HCEC 1CT (cell line): ENCODE measurements at places on chromosomes 4 and X.
A peak's percentile ranks its signal among the peaks of the same experiment; 100 is the strongest.

DNA sequence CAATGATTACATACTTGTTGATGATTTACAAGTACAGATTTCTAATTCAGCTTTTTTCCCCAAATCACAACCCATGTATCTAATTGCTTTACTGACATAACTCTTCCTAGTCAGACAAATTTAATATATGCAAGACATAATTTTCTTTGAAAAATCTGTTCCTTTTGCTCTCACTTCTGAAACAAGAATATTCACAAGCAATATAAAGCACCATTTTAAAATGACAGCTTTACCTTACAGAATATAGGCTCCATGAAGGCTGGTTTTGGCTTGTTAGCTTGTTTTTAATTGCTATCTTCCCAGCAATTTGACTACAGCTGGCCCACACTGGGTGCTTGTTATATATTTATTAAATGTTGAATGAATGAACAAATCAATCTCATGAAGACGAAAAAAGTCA, 24.5 kb downstream of the GPM6A start:
- no peak for DNase-seq

GRCh38 chrX:13345037-13345436, 25.2 kb upstream of the ATXN3L start:
- no peak for DNase-seq

DNA sequence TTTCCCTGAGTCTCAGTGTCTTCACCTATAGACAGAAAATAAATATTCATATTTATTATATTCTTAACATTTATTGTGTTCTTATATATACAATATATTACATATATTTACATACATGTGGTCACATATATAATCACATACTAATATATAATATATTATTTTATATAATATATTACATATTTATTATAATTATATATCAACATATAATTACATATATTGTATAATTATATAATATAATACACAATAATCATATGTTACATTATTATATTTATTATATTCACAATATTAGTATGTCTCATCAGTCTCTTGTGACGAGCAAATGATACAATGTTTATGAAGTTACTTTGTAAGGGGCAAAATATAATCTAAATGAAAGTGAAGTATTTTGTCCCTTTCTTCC, 87.7 kb downstream of the KDR start:
- no peak for DNase-seq

DNA sequence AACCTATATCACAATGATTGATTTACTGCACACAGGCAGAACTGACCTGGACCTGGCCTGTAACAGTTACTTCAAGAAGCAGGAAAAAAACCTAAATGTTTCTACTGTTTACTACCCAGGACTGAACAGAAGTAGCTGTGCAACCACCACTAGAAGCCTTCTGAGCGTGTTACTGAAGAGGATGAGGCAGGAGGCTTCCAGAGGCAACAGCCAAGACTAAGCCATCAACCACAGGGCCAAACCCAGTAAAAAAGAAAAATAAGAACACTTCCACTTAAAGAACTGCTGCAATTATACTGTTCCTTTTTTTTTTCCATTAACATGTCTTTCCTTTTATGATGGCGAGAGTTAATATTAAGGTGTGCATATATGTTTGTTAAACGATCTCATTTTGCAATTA, 29.4 kb upstream of the TTC29 start:
- DNase-seq: no peak

DNA sequence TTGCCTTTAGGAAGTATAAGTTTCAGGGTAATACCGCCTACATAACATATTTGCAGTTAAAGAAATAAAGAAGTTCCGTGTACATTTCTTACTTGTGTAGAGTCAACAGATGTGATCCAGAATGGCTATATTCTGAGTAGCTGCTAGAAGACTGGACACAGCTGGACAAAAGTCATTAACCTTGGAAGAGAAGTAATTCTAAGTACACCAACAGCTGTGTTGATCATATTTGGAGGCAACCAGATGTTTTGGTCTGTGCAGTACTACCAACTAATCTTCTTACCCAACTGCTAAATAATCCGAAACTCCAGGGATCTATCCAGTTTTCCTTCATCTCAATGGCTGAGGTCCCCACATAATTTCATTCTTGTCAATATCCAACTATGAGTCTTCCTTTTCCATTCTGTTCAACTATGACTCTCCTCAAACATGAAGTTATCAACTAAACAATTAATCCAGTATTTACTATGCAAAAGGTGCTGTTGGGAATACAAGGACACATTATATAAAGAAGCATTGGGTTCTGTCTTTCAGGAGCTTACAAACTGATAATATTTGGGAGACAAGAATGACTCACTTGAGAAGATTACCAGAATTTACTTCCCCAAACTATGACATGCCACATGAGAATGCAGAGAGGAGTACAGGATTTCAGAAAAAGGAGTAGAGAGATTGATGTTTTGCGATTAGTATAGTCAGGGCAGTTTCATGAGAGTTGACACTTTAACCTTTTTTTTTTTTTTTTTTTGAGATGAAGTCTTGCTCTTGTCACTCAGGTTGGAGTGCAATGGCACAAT, 78.2 kb downstream of the COL4A6 start:
- DNase-seq: peak; percentile 41

DNA sequence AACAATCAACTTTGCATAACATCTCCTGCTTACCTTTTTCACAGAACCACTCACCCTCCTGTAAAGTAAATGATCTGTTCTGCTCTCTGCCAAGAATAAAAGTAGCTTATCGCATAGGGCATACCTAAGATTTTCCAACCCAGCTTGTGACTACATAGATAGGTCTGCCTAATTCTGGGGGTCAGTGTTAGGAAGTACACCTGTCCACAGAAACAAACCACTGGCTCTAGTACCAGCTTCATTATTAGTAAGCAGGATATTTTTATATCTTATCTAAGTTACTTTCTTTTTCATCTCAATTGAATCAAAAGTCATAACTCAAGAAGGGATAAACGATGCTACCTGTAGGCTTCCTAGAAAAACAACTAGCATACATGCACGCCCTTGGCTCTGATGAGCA, 23.8 kb downstream of the CXCL1 start:
- DNase-seq: no peak

DNA sequence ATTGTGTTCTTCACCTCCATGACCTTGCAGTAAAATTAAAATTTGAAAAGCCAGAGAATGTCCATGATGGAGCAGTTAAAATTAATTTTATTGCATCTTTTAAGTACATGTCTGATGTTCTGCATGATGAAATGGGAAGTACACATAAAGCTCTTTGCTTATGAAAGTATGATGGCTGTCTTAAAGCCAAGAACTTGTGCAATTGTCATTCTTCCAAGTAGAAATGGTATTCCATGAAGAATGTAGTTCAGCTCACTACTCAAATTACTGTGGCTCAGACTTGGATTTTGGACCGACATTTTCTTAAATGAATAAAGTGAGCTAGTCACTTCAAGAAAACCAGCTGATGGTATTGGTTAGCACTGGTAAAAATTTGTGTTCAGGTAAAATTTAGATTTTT, 161.7 kb upstream of the CXCL13 start:
- no peak for DNase-seq

GRCh38 chr4:137608085-137608484, 75.8 kb upstream of the PCDH18 start:
- DNase-seq: no peak

- DNase-seq: no peak
These were observed 60.7 kb upstream of the PLAC1 start for GRCh38 chrX:134718966-134719317.

- no peak for DNase-seq
These were observed 7.6 kb upstream of the PCDH19 start for GRCh38 chrX:100417681-100418080.

DNA sequence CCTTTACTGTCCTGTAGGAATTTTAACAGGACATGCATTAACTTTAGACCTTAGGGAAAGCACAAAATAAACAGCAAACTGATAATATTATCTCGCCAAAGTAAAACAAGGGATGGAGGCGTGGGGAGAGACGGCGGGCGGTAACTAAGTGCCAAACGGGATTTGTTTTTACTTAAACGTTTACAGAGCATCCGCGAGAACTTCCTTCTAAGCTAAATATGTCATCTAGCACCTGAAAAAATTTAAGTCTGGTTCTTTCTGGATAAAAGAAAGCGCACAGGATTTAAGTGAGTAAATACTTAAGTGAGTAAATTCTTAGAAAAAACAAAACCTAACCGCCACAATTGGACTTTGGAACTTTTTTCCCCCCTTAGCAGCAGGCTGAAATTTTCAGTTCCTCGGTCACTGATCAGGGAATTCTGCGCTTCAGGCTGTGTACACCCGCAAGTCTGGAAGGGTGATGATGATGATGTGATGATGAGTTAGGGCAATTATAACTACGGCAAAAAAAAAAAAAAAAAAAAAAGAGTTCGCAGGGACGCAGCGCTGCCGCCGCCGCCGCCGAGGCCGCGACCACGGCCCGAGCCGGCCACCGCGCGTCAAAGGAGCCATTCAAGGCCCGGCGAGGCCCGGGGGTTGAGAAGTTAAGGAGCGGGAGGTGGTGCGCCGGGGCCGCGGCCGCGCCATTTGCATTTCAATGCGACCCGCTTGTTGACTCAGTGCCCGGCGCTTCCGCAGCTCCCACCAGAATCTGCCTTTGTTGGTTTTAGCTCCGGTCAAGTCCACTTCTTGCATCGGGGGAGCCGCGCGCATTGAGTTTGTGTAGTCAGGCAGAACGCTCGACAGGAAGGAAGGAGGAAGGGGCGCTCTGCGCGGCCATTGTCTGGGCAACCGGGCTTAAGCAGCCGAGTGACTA, 108.8 kb downstream of the SPRY1 start:
- peak; percentile 33 for DNase-seq

GRCh38 chrX:70240751-70241150, 6.3 kb downstream of the AWAT1 start:
- no peak for DNase-seq

GRCh38 chrX:72382202-72382595, 76.5 kb upstream of the CITED1 start:
- no peak for DNase-seq
